SK-N-SH (cell line): ENCODE measurements at places on chromosomes 13 and 19.

DNA sequence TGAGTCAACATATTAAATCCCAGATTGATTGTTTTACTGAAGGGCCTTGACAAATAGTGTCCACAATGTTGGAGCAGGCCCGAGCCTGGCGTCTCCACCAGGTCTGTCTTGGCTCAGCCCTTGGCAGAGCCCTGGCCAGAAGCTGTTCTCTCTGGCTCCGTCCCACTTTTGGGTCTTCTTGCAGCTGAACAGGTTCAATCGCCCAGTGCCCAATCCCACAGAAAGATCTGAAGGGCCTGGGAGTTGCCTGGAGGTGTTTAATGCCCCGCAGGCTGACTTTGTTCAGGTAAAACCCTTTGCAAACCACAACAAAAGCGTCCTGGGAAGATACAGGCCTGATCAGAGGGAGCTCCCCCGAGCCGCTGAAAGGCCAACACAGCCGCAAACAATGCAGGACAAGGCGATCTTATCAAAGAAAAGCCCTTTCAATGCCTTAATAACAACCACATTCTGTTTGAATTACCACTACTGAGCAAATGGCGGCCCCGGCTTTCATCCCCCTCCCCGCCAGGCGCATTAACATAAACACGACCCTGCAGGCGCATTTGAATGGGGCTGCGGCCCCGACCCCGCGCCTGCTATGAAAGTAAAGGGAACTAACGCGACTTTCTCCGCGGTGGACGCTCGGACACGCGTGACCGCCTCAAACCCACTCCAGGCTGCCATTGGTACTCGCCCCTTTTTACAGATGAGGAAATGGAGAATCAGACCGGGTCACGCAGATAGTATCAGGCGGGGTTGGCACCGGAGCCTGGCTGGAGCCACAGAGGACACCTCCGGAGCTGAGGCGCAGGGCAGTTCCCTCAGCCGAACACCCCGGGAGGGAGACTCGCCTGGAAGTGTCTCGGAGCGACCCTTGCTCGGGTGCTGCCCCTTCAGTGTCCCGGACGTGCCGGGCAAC, 3.1 kb downstream of the CDX2 start:
- DNase-seq, result peak; percentile 64

DNA sequence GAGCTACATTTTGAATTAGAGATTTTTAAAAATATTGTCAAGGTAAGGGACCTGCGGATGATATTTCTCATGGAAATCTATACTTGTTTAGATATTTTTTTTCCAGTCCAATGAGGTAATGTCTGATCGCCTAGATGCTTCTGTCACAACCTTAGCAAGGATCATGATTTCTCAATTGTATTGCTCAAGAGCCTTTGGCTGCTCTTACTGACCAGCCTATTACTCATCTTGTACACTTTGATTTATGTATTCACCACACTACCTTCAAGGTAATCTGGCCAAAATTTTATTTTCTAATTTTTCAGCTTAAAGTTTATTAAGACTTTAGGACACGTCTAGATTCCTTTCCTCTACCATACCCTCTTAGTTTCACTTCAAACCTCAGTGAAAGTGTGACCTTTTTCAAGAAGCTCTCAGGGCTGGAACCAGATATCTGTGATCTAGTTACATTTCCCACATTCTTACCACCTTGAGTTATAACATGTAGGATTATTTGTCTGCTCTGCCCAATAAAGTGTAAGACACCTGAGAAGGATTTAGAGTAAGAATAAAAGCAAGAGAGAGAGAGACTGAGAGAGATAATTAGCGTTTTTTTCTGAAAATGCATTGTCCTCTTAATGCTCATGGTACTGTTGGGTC, 197.1 kb downstream of the ITGBL1 start:
- no peak for DNase-seq

- peak; percentile 79 for DNase-seq
These were observed 42.5 kb downstream of the IRS2 start for GRCh38 chr13:109743706-109744453.

DNA sequence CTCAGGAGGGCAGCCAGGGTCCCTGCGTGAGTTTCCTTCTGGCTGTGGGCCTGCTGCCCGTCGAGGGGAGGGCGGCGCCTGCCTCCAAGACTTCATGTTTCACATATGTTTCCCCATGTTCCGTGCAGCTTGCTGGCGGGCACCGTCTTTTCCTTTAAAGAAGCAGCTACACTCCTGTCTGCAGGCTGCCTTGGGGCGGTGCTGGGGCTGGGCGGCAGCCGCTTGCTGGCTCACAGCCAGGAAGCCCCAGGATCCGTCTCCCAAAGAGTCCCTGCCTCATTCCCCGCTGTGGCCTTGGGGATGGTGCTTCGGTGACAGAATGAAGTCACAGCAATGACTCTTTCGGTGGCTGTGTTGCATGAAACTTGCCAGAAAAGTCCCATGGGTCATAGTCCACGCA, 24.9 kb downstream of the PIAS4 start:
- DNase-seq, result no peak

DNA sequence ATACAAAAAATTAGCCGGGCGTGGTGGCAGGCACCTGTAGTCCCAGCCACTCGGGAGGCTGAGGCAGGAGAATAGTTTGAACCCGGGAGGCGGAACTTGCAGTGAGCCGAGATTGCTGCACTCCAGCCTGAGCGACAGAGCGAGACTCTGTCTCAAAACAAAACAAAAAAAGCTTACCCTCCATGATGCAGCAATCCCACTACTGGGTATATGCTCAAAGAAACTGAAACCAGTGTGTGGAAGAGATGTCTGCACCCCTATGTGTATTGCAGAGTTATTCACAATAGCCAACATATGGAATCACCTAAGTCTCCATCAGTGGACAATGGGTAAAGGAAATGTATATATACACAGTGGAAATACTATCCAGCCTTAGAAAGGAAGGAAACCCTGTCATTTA, 19.6 kb upstream of the TTYH1 start:
- DNase-seq, result no peak

DNA sequence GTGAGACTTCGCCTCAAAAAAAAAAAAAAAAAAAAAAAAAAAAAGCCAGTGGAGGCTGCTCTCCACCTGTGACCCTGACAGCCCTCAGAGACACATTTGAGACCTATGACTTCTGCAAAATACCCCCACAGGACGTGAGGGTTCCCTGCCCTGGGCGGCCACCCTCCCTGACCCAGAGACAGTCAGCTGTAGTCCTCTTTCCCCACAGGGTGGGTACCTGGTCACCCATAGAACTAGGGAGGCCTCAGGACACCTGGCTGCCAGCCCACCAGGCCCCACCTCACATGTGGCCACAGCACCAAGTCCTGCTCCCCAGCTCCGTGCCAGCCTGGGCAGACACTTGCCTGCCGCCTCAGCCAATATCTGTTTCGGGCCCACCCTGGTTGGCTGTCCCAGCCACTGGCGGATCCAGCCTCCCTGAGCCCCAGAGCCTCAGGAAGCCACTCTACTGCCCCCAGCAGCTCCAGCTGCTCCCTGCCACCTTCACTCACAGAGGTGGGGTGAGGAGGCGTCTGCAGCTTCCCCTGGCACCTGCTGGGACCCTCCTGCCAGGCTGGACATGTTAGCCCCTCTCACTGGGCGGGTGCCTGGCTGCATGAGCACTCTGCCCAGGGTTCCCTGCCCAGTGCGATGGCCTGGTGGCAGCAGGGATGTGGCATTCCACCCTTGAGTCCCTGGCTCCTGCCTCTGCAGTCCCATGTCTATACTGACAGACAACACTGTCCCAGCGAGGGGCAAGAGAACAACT, 6.9 kb downstream of the MKNK2 start:
- DNase-seq, result no peak

- DNase-seq, result no peak
These were observed 121.0 kb downstream of the URI1 start for GRCh38 chr19:30062907-30063649.

- no peak for DNase-seq
These were observed 160.5 kb downstream of the TEX29 start for GRCh38 chr13:111480976-111481375.
